ENCODE measurements at places on chromosomes 1 and 21.

DNA sequence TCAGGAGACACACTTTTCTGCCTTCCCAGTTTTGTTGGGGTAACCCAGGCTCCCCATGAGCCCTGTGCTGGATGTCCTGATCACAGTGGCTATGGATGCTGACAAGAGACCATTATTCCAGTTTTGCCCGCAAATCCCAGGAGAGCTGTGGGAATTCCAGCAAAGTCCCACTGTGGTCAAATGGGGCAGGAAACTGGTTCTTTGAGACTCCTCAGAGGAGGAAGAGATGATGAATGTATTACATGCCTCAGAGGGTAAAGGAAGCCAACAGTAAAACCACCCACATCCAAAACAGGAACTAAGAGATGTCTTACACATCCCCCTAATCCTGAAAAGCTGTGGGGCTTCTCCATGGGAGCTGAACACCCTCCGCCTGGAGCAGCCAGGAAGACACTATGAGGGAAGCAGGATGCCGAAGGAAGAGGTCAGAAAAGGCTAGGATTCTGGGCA is 12.8 kb upstream of the MPZL1 start:
- DNase-seq, result no peak

GRCh38 chr1:192588546-192588945 is 13.0 kb downstream of the RGS1 start:
- DNase-seq, result peak; percentile 28

DNA sequence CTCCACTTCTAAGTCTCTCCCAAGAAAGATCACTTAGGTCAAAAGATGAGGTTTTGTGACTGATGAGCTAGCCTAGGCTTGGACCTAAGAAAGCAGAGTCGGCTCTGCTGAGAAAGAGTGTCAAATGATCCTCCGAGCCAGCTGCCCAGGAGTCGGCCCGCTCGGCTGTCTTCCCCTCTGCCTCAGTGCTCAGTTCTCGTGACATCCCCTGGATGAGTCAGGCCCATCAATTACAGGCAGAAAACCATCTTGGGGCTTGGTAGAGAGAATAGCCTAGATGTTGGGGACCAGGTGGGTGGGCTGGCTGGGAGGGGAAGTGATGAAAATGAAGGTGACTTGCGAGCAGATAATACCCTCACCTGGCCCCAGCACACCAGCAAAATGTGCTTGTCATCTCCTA is 60.5 kb downstream of the SLC66A1 start:
- DNase-seq, result peak; percentile 80

GRCh38 chr1:163361123-163361934 is 39.6 kb downstream of the NUF2 start:
- peak; percentile 5 for DNase-seq

GRCh38 chr1:203628201-203629015 is 1.8 kb downstream of the ATP2B4 start:
- peak; percentile 63 for DNase-seq

GRCh38 chr1:18705811-18706210 is 75.2 kb downstream of the PAX7 start:
- DNase-seq, result no peak

DNA sequence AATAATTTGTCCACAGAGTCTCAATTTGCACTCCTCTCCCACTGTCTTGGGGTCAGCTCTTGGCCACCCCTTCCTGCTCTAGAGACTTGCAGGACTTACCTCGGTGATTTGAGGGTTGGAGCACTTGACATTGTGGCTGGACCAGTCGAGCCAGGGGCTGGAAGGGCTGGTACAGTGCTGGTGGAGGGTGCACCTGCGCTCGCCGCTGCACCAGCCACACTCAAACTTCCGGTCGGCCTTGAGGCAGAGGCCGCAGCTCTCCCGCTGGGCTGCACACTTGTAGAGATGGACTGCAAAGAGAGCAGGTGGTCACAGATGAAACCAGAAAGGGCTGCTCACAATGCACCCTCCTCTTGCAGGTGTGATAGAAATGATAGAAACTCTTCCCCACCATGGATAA is 165.0 kb downstream of the PLXNA2 start:
- DNase-seq, result no peak

GRCh38 chr1:109193653-109194590 is 19.8 kb upstream of the SARS1 start:
- DNase-seq, result peak; percentile 52

DNA sequence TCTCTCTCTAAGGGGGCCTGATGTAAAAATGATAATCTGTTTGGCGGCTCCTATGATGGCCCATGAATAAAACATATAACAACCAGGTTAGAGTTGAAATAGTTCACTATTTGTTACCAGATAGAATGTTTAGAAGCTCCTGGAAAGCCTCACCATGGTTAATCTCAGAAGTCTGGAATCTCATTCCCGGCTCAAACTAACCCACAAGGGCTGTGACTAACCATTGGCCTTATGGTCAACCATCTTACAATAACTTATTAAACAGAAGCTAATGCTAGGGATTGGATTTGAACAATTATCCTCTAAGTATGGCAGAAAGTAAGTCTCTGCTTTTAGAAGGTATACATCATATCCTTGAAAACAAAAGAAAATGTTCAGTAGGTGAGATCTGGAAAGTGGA is 134.1 kb upstream of the ADGRL2 start:
- DNase-seq, result no peak

GRCh38 chr1:244022311-244022710 is 28.8 kb upstream of the ZBTB18 start:
- DNase-seq, result peak; percentile 33

GRCh38 chr1:162219461-162219860 is 150.0 kb downstream of the NOS1AP start:
- no peak for DNase-seq

DNA sequence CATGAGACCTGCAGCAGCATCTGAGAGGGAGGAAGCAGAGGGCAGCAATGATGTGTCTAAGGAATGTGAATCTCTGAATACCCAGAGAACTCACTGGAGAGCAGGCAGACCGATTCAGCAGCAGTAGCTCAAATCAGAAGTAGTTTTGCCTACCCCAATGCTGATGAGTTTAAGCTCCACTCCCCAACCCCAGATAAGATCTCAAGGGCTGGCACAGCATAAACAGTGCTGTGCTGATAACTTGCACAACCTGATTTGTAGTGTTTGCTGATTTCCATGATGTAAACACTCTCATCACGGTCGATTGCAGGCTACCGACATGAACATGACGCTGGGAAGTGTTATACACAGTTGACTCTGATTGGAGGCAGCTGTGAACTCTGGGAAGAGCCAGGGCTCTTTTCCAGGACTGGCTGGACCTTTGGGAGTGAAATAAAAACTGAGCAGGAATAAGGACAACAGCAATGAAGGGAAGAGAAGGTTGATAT is 11.2 kb upstream of the HMGCS2 start:
- DNase-seq, result peak; percentile 27

GRCh38 chr1:156021093-156021428 is 310 bp upstream of the SSR2 start:
- DNase-seq, result no peak

All from GM03348 (cell line).